ENCODE measurements at places on chromosomes 3 and 15.

- no peak for DNase-seq
Measured at GRCh38 chr3:64220161-64220914, 4.9 kb downstream of the PRICKLE2 start.

DNA sequence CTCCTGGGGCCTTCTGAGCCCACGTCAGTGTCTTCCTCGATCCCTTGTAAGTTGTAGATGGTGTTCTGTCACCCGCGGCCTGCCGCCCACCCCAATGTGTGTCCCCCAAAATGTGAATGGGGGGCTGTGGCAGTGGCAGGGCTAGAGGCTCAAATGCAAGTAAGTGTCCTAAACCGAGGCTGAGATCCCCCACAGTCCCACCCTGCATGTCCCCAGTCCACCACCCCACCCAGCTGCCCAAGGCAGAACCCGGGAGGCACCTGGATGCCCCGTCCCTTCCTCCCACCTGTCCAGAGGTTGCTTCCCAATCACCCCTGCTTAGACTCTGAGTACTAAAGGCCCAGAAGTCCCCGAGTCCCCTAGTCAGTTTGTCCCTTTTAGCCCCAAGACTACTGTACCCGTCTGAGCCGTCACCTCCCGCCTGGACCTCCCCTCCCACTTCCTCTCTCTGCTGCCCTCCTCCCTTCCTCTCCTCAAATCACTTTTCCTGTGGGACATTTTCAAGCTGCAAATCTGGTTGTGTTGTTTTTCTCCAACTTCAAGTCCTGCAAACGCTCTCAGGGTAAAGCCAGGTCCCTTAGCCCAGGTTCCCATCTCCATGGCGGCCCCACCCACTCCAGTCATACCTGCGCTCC lies 11.8 kb upstream of the PLXND1 start:
- DNase-seq = no peak

GRCh38 chr3:81339040-81339845 lies 422.2 kb downstream of the GBE1 start:
- no peak for DNase-seq

GRCh38 chr3:162678941-162679340 lies 1182.3 kb downstream of the OTOL1 start:
- no peak for DNase-seq

- no peak for DNase-seq
Measured at GRCh38 chr3:158226429-158226828, 116.5 kb downstream of the RSRC1 start.

DNA sequence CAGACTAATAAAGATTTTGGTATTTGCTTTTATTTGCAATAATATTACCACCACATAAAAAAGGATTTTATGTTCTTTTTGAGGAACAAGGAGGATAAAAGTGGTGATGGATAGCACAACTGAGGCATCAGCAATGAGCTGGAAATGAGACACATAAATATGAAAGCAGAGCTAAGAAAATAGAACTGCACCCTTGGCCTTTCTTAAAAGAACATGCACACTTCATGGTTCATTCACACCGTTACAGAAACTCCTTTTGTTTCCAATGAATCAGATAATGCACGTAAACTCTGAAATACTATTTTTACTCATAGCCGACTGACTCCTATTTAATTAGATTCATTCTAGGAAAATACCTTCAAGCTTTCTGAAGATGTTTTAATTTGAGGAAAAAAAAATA lies 19.9 kb upstream of the DPH6 start:
- no peak for DNase-seq

GRCh38 chr3:183626877-183627594 lies 8.4 kb upstream of the KLHL24 start:
- DNase-seq = no peak

- DNase-seq = peak; percentile 29
Measured at GRCh38 chr3:43994657-43995546, 246.8 kb upstream of the TOPAZ1 start.

GRCh38 chr3:162632672-162633071 lies 1136.1 kb downstream of the OTOL1 start:
- DNase-seq = no peak

GRCh38 chr3:112897791-112898190 lies 51.1 kb upstream of the CD200R1L start:
- DNase-seq = no peak

- DNase-seq = no peak
Measured at GRCh38 chr3:124352149-124352539, 360.2 kb upstream of the ROPN1 start.

DNA sequence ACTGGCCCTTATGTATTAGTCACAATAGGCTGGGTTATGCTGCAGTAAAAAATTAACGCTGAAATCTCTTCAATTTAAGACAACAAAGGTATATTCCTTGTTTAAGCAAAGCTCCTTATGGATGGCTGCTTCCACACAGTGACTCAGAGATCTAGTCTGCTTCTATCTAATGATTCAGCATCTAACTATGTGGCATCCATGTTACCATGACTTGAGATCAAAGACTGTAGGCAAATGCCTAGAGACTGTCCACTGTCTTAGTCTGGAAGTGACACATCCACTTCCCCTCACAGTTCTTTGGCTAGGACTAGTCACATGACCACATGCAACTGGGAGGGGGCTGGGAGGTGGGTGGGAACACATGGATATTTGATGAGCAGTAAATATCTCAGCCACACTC lies 61.3 kb upstream of the PSMD6 start:
- no peak for DNase-seq

DNA sequence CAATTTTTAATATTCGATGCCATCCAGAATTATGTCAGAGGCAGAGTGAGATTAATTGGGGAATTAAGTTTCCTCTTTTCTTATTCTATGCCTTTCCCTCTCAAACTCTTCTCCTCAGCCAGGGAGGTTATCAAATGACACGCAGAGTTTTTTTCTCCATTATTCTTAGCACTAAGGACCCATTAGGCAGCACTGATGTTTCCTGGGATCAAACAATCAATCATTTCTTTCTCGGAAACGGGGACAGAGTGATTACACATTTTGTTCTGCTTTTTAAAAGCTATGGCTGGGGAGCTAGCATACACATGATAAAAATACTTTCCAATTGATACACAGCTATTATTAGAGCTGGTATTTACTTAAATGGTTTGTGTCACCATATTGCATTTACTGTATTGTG lies 35.3 kb upstream of the PSMD6 start:
- no peak for DNase-seq

DNA sequence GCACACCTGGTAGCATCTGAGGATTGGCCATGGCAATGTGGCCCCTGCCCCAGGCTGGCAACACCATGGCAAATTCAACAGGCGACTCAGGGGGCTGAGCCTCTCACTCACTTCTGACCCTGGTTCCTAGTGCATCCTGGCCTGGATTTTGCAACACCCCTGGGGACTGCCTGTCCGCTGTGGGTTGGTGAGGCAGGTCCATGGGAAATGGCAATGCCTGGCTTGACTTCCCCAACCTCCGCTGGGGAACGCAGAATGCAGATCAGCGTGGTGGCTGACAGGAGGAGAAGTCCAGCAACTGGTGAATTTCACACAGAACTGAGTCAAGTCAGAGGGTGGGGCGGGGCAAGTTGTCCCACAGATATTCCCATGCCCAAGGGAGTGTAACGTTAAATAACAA lies 3.9 kb upstream of the PSTPIP1 start:
- no peak for DNase-seq

- no peak for DNase-seq
Measured at GRCh38 chr3:50089609-50089945, 858 bp downstream of the RBM5 start.

- DNase-seq = no peak
Measured at GRCh38 chr15:74034206-74034755, 39.8 kb downstream of the PML start.

- no peak for DNase-seq
Measured at GRCh38 chr3:10011631-10012030, 14.6 kb upstream of the FANCD2 start.

- DNase-seq = no peak
Measured at GRCh38 chr15:58447271-58448010, 15.7 kb downstream of the LIPC start.

DNA sequence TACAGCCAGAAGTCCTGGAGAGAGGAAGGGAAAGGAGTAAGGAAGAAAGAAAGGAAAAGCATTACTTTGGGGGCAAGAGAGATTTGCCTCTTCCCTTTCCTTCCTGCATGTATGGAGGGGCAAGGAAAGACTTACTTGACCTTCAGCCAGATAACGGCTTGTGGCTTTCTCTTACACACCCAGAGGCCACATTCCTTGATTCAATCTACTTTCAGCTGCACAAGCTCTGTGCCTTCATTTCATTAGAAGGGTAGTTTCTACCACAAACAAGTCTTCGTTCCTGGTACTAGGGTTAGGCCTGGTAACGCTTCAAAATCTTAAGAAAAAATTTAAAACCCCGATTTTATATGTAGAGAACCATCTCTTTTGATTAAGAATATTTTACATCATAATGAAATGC lies 835.9 kb downstream of the TUSC7 start:
- no peak for DNase-seq

All from naive B cell (primary cell).